ENCODE measurements at places on chromosomes 1 and 21.

DNA sequence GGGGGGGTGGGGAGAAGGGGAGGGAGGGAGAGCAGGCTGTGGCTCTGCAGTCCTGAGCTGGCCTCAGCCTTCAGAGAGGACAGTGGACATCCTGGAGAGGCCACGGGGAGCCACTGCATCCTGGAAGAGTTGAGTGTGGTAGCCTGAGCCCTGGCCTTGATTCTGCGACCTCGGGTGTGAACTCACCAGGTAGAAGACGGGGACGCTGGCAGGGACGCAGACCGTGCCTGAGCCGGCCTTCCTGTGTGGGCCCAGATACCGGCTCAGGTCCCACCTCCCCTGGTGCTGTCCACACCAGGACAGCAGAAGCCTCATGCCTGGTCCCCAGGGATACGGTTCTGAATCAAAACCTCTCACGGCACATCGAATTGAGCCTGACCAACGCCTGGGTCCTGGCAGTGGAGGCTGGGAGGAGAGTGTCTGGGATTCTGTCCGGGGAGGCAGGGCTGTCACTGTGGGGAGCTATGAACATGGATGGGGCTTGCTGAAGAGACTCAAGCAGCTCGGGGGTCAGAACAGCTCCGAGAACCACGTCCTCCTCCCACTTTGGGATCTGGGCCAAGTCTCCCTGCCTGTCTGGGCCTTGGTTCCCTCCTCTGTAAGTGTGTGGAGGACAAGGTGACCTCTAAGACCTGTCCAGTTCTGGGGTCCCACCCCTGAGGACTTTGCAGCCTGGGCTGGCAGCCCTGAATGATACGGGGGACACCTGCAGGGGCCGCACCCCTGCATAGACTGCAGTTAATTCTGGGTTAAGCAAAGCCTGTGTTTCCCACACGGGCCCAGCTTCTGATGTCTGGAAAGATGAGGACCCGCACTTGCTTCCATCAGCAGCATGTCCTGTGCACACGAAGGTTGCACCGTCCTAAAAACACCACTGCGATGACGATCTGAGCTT is 30.4 kb downstream of the RRP1 start:
- no peak for DNase-seq

DNA sequence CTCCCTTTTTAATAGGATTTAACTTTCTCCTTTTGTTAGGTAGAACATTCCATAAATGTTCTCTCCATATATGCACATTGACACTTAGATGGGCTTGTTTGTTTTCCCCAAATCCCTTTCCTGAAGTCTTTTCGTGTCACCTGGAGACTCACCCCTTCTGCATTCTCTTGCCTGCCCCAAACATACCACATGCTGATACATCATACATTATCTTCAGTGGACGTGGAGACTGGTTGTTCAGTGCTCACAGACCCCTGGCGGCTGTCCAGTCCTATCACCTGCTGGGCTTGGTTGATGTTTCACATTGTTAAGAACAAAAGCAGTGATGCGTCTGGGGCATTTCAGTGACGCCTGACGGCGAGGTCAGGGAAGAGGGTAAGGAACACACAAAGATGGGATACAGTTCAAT is 22.2 kb downstream of the FMOD start:
- DNase-seq = peak; percentile 34

GRCh38 chr1:116379674-116380498 is 6.8 kb downstream of the ATP1A1 start:
- no peak for DNase-seq

DNA sequence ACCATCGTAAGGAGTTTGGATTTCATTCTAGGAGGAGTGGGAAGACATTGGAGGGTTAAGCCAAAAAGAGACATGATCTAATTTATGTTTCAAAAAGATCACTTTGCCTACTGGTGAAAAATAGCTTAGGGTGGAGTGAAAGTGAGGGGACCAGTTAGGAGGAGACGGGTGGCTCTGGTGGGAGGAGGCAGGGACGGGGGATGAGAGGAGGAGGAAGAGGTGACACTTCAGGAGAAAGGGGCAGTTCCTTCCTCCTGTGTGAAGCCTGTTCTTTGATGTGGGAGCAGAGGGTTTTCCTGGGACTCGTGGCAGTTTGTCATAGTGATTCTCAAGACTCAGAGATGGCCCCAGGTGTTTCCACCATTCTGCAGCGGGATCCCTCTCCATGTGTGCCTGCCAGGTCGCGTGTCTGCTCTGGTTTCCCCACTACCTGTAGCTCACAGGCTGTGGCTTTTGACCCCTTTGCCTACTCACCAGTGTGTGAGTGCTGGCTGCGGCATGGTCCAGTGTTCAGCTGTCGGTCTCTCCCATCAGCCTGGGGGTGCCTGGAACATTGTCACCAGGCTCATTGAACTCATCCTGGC is 102.4 kb downstream of the CNIH3 start:
- no peak for DNase-seq

GRCh38 chr21:20250337-20250736 is 747.9 kb upstream of the NCAM2 start:
- no peak for DNase-seq

GRCh38 chr1:167799747-167800146 is 78.0 kb downstream of the MPZL1 start:
- DNase-seq = no peak

DNA sequence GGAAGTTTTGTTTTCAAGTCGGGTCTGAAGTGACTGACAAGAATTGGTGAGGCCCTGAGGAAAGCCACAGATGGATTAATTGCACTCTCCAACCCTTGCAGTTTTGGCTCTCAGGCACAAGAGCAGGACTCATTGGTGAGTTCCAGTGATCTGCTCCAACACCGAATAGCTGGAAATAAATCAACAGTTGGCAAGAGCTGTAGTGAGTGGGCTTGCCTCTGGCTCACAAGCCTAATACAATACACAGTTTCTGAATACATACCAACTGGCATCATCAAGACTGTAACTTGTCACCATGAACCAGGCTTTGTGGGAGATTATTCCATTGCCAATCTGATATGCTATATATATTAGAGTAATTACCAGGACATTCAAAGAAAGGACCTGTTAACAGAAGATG is 131.6 kb downstream of the GRIK1 start:
- no peak for DNase-seq

GRCh38 chr1:88985032-88985431 is 7.4 kb downstream of the KYAT3 start:
- peak; percentile 10 for DNase-seq

GRCh38 chr1:35577071-35577998 is 4.2 kb downstream of the TFAP2E start:
- DNase-seq = no peak

DNA sequence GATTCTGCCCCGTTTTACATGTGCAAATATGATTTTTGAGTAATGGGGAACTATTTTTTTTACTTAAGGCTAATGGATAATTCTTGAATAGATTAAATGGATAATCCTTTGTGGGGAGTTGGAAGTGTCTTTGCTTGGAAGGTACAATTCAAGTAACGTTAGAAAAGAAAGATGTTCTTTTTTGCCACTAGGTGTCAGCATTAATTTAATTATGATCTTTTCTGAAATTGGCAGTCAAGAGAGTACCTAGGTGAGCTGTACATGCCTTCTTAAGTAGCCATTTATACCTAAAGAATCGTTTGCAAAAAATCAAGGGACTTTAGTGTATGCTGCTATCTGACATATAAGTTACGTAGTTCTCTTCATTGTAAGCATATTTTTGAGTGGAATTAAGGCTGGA is 2.2 kb downstream of the FBXO28 start:
- DNase-seq = peak; percentile 67

GRCh38 chr1:198560161-198560560 is 19.7 kb upstream of the ATP6V1G3 start:
- DNase-seq = peak; percentile 25

GRCh38 chr1:96515430-96515829 is 206.2 kb upstream of the PTBP2 start:
- no peak for DNase-seq

GRCh38 chr1:5818755-5819154 is 173.5 kb downstream of the NPHP4 start:
- no peak for DNase-seq

DNA sequence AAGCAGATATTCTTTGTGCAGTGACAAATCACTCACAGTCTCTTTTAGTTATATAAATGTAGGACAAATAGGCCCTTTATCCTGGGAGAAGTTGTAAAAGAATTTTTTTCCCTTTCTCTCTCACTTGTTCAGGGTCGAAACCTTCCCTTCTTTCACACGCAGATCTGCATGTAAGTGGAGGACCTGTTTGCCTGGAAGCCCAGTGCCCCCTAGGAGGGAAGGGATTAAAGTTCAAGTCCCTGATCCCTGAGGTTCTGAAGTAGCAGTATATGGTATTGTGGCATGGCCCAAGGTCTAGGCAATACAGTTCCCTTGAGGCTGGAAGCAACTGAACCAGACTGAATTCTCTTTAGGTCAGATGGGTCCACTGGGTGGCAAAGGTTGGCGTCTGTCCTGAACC is 48.6 kb upstream of the PTGFRN start:
- no peak for DNase-seq

- no peak for DNase-seq
Observed at GRCh38 chr1:152002960-152003359, 9.3 kb upstream of the S100A10 start.

DNA sequence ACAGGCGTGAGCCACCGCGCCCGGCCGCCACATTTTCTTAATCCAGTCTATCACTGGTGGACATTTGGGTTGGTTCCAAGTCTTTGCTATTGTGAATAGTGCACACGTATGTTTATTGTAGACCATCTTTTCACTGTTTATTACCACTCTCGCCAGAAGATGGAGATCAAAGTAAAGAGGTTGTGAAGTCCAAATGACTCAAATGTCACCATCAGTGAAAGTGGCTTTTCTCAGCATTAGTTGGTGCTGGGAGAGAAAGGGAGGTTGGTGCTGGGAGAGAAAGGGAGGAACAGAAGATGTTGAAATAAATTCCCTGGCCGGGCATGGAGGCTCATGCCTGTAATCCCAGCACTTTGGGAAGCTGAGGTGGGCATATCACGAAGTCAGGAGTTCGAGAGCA is 10.4 kb upstream of the UHMK1 start:
- DNase-seq = no peak

DNA sequence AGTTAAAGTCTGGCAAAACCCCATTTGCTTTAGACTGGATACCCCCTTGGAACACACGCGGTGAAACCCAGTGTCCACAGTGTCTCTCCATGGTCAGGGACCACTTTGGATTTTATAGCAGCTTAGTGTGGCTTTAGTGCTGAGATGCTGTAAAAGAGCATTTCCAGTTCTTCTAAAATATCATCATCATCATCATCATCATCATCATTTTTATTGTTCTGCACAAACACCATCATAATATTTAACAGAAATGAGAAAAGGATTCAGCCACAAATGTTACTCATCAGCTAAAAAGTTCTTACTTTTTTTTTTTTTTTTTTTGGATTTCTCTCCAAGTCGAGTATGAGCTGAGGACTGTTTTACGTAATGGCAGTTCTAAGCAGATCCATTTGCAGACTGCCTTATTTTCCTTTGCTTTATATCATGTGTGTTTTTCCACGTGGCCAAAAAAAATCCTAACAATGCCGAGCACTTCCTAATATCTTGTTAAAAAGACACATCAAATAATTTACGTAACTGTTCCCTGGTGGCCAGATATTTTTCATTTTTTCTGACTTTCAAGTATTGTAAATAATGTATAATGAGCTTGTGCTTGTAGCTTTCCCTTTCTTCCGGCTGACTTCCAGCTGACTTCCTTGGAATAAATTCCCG is 62.8 kb downstream of the EVA1C start:
- DNase-seq = peak; percentile 60

GRCh38 chr1:6783936-6784559 is 1.2 kb upstream of the CAMTA1 start:
- peak; percentile 5 for DNase-seq

GRCh38 chr1:61961009-61961408 is 218.7 kb downstream of the PATJ start:
- DNase-seq = no peak

GRCh38 chr1:167627865-167628641 is 2.0 kb upstream of the RCSD1 start:
- peak; percentile 88 for DNase-seq

DNA sequence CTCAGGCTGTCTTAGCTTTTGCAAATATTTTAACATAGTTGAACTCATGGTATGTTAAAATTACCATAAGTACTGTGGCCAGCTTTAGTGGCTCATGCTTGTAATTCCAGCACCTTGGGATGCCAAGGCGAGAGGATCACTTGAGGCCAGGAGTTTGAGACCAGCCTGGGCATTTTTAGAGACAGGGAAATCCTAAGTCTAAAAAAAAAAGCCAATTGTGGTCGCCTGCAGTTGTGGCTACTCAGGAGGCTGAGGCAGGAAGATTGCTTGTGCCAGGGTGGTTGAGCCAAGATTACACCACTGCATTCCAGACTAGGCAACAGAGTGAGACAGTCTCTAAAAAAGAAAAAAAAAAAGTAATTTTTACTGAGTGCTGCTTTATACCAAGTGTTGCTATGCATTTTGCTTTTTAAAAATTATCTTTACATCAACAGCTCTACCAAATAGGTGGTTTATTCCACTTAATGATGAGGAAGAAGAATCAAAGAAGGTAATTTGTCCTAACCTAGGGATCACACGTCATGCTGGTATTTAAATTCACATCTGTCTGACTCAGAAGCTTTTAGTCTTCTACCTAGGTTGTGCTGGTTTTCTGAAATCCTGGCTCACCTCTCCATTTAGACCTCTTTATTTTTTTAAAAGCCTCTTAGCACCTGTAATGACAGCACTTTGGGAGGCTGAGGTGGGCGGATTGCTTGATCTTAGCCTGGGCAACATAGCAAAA is 16.8 kb downstream of the PPP1R12B start:
- DNase-seq = no peak

- peak; percentile 84 for DNase-seq
Observed at GRCh38 chr1:203480525-203481084, 5.0 kb downstream of the PRELP start.

DNA sequence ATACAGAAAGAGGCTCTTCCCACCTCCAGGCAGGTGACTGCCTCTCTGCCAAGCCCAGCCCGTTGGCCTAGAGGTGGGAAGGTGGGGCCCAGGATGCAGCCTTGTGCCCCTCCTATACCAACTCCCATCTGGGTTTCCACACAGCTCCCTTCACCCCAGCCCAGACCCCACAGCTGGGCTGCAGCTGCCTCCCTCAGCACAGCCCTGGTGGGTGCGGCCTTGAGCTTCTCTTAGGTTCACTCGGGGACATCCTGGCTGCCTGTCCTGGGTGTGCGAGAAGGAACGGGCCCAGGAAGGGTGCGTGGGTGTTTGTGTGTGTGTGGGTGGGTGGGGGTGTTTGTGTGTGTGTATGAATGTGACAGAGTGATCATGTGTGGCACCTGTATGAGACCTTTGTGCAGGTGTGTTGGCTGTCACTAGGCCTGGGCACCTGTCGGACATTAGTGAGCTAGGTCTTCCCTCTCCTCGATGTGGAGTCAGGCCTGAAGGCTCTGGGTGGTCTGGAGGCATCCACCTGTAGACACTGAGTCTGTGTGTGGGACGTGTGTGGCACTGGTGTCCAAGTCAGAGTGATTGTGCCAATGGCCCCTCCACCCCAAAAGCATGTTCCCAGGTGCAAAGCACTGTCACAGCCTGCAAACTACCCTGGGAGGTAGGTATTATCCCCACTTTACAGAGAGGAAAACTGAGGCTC is 30.7 kb downstream of the FOXO6 start:
- no peak for DNase-seq

GRCh38 chr1:145999321-146000024 is 3.1 kb upstream of the TXNIP start:
- DNase-seq = no peak

GRCh38 chr1:154794608-154795007 is 75.5 kb downstream of the KCNN3 start:
- DNase-seq = no peak

GRCh38 chr1:158019171-158019868 is 25.9 kb downstream of the KIRREL1 start:
- DNase-seq = peak; percentile 97
